ENCODE measurements at places on chromosomes 16 and 17. TPM values are rescaled to one million over a fixed set of nuclear protein-coding genes. Genes with fewer than 3 reads are reported as not detected.

EVI2A gene
- total RNA-seq = not detected

APOH gene
- not detected for total RNA-seq

SRCIN1 gene
- not detected for total RNA-seq

NAA60 gene
- 55.0 TPM for total RNA-seq

USP43 gene
- 3.8 TPM for total RNA-seq

FN3K gene
- 25.2 TPM for total RNA-seq

TP53TG3 gene
- total RNA-seq = not detected

SPNS3 gene
- total RNA-seq = not detected

DNAH3 gene
- total RNA-seq = not detected

NXPH3 gene
- 1.3 TPM for total RNA-seq

ADAD2 gene
- total RNA-seq = not detected

RNF222 gene
- not detected for total RNA-seq

BRIP1 gene
- total RNA-seq = 6.0 TPM

CACNA1G gene
- total RNA-seq = 0.11 TPM

TMIGD1 gene
- total RNA-seq = not detected

AOC2 gene
- 1.8 TPM for total RNA-seq

DPEP3 gene
- not detected for total RNA-seq

OR4D1 gene
- total RNA-seq = 0.11 TPM
